ENCODE measurements at places on chromosomes 13 and 19.

DNA sequence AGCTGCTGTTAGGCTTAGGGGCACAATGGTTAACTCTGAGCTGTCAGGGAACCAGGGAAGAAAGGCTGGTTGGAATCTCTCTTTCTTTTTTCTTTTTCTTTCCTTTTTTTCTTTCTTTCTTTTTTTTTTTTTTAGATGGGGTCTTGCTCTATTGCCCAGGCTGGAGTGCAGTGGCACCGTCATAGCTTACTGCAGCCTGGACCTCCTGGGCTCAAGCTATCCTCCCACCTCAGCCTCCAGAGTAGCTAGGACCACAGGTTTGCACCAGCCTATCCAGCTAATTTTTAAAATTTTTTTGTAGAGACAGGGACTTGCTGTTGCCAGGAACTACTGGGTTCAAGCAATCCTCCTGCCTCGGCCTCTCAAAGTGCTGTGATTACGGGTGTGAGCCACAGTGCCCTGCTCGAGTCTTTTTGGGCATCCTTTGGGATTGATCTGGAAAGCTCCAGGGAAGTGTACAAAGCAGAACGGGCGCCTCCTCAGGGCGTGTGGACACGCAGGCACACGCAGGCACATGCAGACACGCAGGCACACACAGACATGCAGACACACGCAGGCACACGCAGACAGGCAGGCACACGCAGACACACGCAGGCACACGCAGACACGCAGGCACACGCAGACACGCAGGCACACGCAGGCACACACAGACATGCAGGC, 99.2 kb downstream of the GADD45B start:
- DNase-seq: no peak

GRCh38 chr13:26952551-26953143, 192.1 kb upstream of the GPR12 start:
- DNase-seq: no peak

GRCh38 chr13:34357435-34358232, 539.7 kb downstream of the RFC3 start:
- DNase-seq: no peak

DNA sequence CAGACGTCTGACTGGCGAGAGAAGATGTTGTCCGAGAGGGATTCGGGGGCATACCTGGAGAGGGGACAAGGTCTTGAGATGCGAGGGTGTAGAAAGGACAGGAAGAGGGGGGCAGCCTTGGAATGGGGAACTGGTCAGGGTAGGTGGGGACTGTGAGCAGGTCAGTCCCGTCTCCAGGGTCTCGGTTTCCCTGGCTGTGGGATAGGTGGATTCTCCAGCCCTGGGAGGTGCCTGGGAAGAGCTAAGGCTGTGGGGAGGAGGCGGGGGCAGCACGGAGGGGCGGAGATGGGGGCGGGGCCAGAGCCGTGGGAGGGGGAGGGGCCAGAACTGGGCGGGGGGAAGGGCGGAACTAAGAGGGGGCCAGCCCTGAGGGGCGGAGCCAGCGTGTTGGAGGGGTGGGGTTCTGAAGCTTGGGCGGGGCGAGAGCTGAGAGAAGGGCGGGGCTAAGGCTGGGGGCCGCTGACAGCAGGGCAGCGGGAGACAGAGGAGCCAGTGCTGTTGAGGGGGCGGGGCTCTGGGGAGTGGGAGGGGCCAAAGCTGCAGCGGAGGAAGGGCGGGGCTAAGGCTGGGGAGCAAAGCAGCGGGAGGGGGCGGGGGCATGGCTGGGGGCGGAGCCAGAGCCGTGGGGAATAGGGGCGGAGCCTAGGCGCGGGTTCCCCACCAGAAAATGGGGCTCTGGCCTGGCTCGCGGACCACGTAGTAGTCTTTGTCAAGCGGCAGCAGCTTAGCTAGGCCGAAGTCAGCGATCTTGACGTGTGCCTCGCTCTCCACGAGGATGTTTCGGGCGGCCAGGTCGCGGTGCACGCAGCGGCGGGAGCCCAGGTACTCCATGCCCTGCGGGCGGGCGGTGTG, 9.5 kb upstream of the INSL3 start:
- no peak for DNase-seq

DNA sequence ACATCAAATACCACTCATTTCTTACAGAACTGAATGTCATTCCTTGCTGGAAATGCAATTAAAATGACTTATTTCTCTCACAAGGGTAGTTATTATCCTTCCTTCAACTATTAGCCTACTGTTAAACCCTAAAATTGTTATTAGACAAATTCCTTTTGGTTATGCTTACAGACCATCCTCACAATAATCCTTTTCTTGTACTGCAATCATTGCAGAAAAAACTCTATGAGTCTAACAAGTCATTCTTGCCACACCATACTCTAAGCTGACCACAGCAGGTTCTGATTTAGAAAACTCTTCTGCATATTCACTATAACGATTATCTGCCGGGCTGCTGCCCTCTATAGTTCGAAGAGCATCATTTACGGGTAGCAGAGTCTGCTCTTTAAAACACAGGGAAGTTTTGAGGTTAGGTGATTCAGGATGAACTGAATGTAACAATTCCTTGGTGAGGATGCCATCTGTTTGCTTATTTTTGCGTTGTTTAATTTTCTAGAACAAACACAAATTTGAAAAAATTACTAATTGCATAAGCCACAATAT, 38.2 kb downstream of the MTMR6 start:
- peak; percentile 17 for DNase-seq
